ENCODE measurements at places on chromosomes 4 and X. TPM values are rescaled to one million over a fixed set of nuclear protein-coding genes. Genes with fewer than 3 reads are reported as not detected.

GCNA gene
- 1.4 TPM for total RNA-seq

ALG13 gene
- 131 TPM for total RNA-seq

DCAF12L1 gene
- total RNA-seq, result 29.9 TPM

MAB21L2 gene
- total RNA-seq, result 0.14 TPM

SHROOM3 gene
- total RNA-seq, result 107 TPM

TMPRSS11A gene
- total RNA-seq, result 0.45 TPM

KLB gene
- 0.23 TPM for total RNA-seq

DNA sequence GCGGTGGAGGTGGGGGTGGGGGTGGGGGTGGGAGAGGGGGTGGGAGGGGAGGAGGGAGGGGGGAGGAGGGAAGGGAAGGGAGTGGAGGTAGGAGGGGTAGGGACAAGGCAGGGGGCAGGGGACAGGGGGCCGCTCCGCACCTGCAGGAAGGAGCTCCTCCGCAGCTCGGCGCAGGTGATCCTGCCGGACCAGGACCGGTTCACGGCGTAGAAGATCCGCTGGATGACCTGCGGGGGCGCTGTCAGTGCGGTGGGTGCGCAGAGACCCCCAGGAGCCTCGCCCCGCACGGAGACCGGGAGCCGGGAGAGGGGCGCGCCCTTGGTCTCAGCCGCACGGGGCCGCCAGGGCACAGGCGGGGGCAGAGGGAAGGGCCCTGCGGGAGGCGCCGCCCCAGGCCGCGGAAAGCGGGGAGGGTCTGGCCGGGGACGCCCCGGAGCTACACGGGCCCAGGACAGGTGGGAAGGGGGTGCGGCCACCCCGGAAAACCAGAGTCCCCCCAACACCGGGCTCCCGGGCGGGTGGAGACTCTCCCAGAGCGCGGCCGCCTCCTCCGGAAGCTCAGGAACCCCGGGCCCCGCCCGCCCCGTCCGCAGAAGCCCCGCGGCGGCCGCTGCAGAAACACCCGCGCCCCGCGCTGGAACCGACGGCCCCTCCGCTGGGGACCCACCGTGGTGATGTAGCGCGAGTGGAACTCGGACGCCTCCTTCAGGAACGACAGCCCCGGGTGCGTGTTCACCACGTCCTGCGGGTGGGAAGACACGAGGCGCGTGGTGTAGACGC is 27.6 kb upstream of the GTPBP6 start:
- H3K27me3 ChIP-seq, result no peaks in the 10 kb centered on the region
- no peak for DNase-seq
- H3K4me3 ChIP-seq, result no peak overlapping the region
- H3K4me1 ChIP-seq, result no peaks in the 10 kb centered on the region

DNA sequence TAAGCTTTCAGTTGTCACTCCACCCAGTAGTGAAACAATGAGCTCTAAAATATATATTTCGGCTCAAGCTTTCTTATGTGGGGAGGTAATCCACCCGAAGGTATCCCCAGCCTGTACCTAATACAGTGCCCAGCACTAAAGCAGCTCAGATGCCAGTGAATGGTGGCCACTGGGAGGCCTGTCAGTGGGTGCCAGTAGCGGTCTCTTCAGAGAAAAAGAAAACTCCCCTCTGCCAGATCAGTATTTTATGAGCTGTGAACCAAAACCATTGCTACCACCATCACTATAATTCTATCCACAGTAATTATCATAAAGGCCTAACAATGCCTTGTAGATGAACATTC is 835 bp upstream of the NFKB1 start:
- no peaks in the 10 kb centered on the region for H3K27me3 ChIP-seq
- peak overlapping the region; percentile 86 for H3K4me3 ChIP-seq
- no peaks in the 10 kb centered on the region for H3K4me1 ChIP-seq

DNA sequence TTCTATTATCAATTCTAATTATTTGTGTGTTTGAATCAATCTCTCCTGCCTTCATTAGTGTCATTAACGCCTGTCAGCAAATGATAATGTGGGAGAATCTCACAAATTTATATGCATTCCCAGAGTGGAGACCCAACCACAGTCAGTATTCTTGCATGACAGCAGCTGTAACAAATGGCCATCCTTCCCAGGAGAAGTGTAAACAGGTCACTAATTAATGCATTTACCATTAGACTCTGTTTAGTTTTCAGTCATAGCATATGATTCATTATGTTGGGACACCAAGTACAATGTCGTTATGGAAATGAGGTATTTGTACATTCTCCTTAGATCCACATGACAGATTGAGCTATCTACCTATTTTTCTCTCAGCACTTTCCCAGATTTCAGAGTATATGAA is 50.5 kb downstream of the CT47B1 start:
- H3K27me3 ChIP-seq, result no peaks in the 10 kb centered on the region
- H3K27ac ChIP-seq, result no peak overlapping the region
- H3K4me3 ChIP-seq, result no peak overlapping the region
- no peaks in the 10 kb centered on the region for H3K36me3 ChIP-seq

- H3K36me3 ChIP-seq, result no peaks in the 10 kb centered on the region
- no peak for DNase-seq
- H3K27me3 ChIP-seq, result no peaks in the 10 kb centered on the region
- H3K4me1 ChIP-seq, result no peaks in the 10 kb centered on the region
These were observed 1.8 kb upstream of the OTUD4 start for GRCh38 chr4:145182222-145182621.

- H3K36me3 ChIP-seq, result no peaks in the 10 kb centered on the region
- DNase-seq, result peak; percentile 66
- H3K4me1 ChIP-seq, result no peaks in the 10 kb centered on the region
- H3K4me3 ChIP-seq, result no peak overlapping the region
- no peaks in the 10 kb centered on the region for H3K27me3 ChIP-seq
- H3K27ac ChIP-seq, result no peak overlapping the region
These were observed 26.0 kb upstream of the YTHDC1 start for GRCh38 chr4:68375667-68376559.

GRCh38 chr4:145199051-145199716 is 18.8 kb upstream of the OTUD4 start:
- H3K4me3 ChIP-seq, result no peak overlapping the region
- no peaks in the 10 kb centered on the region for H3K36me3 ChIP-seq
- H3K27me3 ChIP-seq, result no peaks in the 10 kb centered on the region
- H3K27ac ChIP-seq, result no peak overlapping the region

- DNase-seq, result no peak
- H3K4me3 ChIP-seq, result no peak overlapping the region
- H3K36me3 ChIP-seq, result no peaks in the 10 kb centered on the region
- no peaks in the 10 kb centered on the region for H3K27me3 ChIP-seq
These were observed 30.2 kb downstream of the SMIM14 start for GRCh38 chr4:39608451-39608850.

DNA sequence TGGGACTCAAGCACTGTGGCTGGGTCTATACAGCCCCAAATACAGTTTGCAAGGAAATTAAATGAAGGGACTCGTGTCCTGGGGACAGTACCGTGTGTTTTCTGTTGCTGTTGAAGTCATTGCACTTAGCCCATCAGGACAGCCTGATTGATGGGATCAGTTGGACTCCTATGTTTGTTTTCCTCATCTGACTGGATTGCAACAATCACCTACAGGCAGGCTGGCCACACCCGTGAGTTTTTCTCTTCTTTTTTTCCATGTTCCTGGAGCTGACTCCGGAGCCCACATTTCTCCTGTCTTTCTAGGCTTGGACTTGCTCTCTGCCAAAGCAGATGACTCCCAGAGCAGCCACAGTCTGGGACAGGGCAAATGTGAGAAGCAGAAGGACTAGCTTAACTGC is 38.1 kb downstream of the RTL9 start:
- no peak overlapping the region for H3K27ac ChIP-seq
- no peaks in the 10 kb centered on the region for H3K27me3 ChIP-seq
- H3K4me1 ChIP-seq, result no peaks in the 10 kb centered on the region
- no peak for DNase-seq
- no peak overlapping the region for H3K4me3 ChIP-seq

DNA sequence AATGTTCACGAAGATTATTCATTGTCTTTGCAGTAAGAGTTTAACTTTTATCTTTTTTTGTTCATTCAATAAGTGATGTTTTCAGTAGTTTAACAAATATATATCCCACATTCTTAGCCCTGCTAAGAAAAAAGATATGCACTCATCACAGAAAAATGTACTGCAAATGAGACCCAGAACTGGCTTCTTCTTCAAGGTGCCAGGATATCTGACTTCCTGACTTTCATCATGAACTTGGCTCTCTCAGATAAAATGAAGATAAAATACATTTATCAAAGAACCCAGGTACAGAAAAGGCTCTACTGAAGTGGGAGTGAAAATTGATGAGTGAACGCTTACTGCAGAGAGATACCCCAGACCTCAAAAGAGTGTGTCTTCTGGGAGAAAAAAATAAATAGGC is 177.8 kb upstream of the DKK2 start:
- no peaks in the 10 kb centered on the region for H3K36me3 ChIP-seq
- no peaks in the 10 kb centered on the region for H3K4me1 ChIP-seq
- no peak overlapping the region for H3K4me3 ChIP-seq
- DNase-seq, result no peak
- H3K27me3 ChIP-seq, result no peaks in the 10 kb centered on the region

GRCh38 chrX:155841232-155841631 is 39.9 kb upstream of the VAMP7 start:
- H3K4me1 ChIP-seq, result no peaks in the 10 kb centered on the region
- H3K27me3 ChIP-seq, result no peaks in the 10 kb centered on the region
- no peak overlapping the region for H3K27ac ChIP-seq
- no peak for DNase-seq
- H3K36me3 ChIP-seq, result no peaks in the 10 kb centered on the region

DNA sequence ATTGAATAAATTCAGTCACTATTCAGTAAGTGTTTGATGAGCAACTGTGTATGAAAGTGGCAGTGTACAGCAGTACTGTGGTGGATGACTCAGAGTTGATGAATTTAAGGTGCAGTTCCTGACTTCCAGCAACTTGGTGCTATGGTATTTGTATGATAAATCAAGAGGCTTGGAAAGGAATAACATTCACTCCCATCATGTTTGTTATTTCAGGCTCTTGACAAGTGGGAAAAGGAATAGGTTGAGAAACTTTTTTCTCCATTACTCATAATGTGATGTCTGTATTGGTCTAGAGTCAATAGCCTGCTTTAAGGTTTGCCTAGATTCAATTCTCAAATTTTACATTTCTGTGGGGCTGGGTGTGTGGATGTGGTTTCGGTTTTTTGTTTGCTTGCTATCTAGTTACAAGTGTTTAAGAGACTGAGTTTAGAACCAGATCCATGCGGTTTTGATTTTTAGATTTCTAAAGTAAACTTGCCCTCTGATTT is 35.1 kb upstream of the CYP2U1 start:
- peak overlapping the region; percentile 69 for H3K27ac ChIP-seq
- no peak overlapping the region for H3K4me3 ChIP-seq
- DNase-seq, result peak; percentile 11
- H3K36me3 ChIP-seq, result no peaks in the 10 kb centered on the region
- no peaks in the 10 kb centered on the region for H3K27me3 ChIP-seq

All from prostate gland (tissue), 2 donors.